ENCODE measurements at places on chromosomes 2 and 18.

DNA sequence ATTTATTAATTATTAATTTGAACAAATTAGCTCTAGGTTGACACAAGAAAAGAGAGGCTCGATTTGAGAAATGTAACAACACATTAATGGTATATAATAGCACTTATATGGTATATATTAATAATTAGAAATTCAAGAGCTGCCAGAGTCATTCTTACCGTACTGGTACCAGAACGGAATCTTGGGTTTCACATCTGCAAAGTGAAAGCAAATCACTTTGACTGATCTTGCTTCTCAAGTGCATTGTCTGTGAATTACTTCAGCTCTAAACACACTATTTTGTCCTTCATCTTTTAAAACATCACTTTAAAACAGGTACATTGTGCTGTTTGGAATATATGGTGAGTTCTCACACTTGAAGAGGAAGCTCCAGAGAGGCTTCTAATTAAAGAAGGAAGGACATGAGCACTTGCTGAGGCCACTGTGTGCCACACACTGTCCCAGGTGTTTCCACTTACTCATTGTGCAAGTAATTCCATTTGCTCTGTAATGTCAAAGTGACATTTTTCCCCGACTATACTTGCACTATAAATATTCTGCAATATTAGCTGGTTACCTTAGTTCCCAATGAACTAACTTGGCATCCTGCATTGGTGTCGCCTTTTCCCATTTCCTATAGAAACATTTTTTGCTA is 85.8 kb downstream of the PLA2R1 start:
- no peak for DNase-seq

DNA sequence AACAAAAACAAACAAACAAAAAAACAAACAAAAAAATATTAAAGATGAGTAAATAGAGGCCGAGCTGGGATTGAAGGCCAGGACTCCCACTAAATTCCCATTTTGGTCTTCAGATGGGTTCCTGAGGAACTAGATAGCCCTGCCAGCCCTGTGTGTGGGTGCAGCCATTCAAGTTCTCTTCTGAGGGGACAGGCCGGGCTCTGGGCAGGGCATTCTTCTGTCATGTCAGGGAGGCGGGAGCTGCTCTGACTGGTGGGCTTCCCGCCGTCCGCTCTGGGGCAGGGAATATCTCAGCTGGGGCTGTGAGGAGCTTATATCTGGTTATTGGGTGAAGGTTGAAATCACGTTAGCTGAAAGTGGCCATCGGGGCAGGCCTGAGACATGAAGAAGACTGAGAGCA is 127.3 kb upstream of the CXCR4 start:
- DNase-seq: no peak

- no peak for DNase-seq
These were observed 295.8 kb upstream of the ZNF804A start for GRCh38 chr2:184302506-184302905.

- no peak for DNase-seq
These were observed 154.3 kb downstream of the UXS1 start for GRCh38 chr2:106039634-106040315.

- DNase-seq: peak; percentile 24
These were observed 368 bp downstream of the TMEFF2 start for GRCh38 chr2:192194265-192194865.

DNA sequence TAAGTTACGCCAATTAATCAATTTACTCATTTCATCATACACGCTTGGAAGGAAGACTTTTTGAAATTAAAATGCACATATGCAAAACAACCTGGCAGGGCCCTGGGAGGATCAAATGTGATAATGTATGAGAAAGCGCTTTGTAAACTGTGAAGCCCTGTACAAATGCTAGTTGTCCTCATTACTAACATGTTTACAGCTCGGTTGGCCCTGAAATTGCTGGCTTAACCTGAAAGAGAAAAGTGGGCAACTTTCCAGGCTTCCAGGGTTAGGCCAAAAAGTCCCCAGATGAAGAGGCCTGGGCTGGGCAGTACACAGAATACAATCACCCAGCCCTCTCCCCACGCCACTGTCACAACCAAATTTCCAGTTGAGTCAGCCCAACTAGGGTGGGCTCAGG is 60.2 kb downstream of the DNMT3A start:
- no peak for DNase-seq

DNA sequence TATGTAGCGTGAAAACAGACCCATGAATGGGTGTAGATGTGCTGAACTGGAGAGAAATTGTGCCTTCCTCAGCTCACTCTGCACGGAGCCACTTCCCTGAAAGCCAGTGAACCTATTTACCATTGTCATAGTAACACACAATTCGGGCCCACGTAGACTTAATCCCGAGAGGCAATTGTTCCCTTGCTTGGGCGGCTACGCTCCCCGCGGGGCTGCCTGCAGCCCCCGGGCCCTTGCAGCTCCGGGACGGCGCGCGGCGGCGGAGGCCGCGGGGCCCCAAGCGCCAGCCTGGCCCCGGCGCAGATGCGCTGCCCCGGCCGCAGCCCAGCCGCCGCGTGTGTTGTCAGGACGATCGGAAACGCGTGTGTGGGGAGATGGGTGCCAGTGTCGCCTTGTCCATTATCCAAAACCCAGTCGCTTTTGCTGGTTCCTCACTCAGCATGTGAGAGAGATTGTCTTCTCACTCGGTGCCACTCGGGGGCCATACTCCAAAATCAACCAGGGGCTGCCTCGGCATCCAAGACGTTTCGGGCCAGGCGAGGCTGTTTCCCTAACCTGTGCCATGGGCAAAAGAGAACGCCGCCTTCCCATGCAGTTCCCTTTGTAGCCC is 17.9 kb upstream of the LRRTM1 start:
- DNase-seq: no peak

GRCh38 chr18:9058406-9058805 is 44.1 kb upstream of the NDUFV2 start:
- DNase-seq: no peak

GRCh38 chr18:23406271-23406787 is 46.8 kb upstream of the RIOK3 start:
- no peak for DNase-seq

GRCh38 chr2:10889651-10890215 is 22.0 kb upstream of the KCNF1 start:
- no peak for DNase-seq

DNA sequence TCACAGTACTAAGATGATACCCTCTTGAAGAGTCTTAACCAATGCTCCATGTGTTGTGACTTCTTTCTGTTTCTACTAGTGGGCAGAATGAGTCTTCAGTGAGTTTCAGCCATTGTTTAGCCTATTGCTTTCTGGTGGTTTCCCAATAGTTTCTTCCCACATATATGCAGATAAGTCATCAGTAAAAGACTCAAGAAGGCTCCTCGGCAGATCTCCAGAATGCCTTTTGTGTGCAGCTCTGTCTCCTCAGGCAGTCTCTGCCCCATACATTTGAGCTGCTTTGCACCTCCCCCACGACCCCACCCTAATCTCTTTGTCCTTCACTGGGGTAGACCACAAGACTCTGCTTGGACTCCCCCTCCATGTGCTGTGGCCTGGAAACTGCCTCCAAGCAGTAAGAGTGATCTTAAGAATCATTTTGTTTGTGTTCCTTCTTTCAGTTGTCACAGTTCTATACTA is 71.6 kb upstream of the CHRNA1 start:
- peak; percentile 70 for DNase-seq

DNA sequence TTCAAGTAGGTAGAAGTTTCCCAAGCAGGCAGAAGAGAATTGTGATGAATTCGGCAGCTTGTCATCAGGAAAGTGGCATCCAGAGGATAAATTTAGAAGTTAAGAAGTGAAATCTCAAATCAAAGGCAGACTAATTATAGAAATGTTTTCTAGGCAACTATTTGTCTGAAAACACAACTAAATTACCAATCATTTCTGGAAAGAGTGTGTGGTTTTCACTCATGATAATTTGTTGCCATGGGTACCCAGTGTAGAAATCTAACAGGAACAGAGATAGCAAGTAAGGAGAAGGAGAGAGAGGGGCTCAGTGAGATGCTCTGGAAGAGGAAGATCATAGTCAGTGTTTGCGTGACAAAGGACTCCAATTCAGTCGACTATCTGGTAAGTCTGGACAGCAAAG is 208.1 kb downstream of the NCKAP5 start:
- DNase-seq: no peak

- DNase-seq: no peak
These were observed 47.7 kb downstream of the HIBCH start for GRCh38 chr2:190271783-190272456.

DNA sequence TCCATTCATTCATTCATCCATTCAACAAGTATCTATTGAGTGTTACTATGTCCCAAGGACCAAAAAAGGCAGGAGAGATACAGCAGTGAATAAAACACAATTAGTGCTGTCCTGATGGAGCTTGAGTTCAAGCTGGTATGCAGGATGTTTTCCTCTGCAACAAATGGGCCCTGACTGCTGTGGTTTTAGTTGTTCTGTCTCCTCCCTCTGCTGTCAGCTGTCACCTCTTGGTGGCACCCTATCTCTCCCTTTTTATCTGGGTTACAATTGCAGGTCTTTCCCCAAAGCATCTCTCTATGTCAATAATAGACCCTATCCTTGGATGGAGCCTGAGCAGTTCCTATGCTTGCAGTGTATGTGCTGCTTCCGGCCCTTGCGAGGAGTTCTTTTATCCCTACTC is 304.8 kb downstream of the PDE11A start:
- no peak for DNase-seq

DNA sequence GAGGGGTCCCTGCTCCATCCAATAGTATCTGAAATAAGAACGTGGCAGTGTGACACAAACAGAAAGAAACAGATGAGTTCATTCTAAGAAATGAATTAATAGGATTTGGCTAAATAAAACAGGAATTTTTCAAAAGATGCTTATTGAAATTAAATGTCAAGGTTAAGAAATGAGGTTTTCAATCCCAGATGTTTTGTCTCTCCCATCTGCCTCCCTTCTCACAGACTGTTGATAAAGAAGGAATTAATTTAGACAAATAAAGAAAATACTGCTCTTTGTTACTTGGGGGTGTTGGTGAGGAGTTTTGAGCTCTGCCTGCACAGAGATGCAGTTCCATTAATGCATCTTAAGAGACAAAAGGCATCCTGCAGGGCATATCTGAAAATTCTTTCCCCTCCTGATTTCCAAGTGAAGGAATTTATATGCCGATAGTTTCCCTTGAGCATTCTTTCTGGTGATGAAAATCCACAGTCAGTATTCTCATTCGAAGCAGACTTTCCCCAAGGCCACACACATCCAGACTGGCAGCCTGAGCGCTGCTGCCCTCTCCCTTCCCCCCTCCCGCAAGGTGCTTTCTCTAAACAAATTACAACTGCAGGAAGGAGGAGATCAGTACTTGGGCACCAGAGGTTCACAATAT is 385.4 kb upstream of the RND3 start:
- no peak for DNase-seq

GRCh38 chr2:103669531-103669930 is 907.7 kb downstream of the TMEM182 start:
- DNase-seq: no peak

GRCh38 chr2:203185864-203186263 is 53.0 kb upstream of the CYP20A1 start:
- no peak for DNase-seq

DNA sequence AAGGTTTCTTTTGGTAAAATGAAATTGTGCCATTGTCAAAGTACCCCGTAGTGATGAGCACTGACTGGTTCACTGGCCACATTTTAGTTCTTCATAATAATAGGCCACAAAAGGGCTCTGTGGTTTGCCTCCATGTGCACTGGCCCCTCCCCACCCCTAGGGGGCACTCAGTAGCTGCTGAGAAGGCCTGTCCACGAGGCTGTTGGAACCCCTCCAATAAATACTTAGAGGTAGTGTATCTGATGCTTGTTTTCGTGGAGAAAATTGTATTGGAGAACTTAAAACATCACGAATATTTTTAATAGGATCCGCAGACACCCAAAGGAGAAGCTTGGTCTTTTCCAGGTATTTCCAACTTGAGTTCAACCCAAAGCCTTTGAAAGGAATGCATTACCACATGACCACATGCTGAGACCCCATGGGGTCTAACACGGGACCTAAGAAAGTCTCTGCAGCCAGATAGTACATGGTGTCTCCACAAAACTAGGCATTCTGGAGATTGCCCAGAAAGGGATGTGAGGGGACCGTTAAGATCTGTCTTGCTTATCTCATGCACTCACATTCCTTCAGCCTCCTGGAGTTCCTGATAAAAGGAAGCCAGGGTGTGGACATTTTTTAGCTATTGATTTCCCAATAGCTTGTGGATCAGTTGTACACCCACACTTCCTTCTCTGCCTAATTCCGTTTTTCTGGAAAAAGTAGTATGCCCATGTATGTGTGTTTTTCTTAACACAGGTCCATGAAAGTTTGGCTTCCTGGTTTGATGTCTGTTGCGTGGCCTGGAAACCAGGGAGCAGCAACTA is 28.5 kb upstream of the NOSTRIN start:
- peak; percentile 37 for DNase-seq

DNA sequence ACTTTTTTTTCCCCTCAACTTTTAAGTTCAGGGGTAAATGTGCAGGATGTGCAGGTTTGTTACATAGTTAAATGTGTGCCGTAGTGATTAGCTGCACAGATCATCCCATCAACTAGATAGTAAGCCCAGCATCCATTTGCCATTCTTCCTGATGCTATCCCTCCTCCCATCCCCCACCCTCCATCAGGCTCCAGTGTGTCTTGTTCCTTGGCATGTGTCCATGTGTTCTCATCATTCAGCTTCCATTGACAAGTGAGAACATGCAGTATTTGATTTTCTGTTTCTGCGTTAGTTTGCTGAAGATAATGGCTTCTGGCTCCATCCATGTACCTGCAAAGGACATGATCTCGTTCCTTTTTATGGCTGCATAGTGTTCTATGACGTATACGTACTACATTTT is 47.2 kb upstream of the STON1 start:
- DNase-seq: no peak

GRCh38 chr2:46269544-46270273 is 27.5 kb upstream of the EPAS1 start:
- DNase-seq: no peak

DNA sequence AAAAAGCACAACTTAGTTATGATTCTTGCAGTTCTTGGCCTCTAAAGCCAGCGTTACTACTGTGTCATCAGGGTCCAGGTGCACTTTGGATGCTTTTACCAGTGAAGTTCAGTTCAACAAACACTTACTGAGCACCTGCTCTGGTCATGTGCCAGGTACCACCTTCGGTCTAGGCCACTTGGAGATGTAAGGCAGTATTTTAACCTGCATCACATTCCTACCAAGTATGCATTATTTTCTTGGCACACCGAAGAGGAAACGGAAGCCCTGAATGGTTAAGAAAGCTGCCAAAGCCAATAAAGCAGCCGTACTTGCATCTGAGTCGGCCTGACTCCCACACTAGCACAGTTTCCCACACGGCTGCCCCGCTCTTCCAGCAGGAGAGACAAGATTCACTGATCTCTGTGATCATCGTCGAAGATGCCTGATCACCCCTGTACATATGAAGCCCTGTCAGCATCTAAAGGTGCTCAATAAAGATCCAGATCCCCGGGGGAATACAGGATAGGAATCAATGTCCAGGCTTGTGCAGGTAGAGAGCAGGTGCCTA is 427.1 kb downstream of the EIPR1 start:
- no peak for DNase-seq

All from activated naive CD8-positive, alpha-beta T cell treated with anti-CD3 and anti-CD28 coated beads, Interleukin-2, amount 50 U/mL, for 24 hours (primary cell).